ENCODE measurements at places on chromosomes 6 and 20.

DNA sequence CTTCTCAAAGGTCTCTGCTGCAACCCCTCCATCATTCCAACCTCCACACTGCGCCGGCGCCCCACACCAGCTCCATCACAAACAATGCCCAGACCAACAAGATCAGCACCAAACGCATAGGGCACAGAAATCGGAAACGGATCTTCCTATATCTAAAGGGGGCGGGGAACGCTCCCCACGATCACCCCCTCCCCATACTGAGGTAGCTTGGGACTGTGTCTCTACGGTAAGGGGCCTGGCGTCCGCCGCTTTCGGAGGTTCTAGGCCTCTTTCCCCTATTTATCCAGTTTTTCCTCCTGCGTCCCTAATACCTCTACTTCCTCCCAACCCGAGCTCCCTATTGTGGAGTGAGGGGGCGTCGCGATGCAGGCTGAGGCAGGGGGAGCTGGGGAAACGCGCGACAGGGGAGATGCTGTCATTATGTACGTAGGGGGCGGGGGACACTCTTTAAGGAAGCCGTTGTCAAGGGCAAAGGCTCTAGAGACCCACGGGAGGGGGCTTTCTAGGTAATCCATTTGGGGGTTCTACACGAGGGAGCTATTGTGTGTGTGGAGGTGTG lies 909 bp downstream of the DNAAF9 start:
- DNase-seq: peak; percentile 48

DNA sequence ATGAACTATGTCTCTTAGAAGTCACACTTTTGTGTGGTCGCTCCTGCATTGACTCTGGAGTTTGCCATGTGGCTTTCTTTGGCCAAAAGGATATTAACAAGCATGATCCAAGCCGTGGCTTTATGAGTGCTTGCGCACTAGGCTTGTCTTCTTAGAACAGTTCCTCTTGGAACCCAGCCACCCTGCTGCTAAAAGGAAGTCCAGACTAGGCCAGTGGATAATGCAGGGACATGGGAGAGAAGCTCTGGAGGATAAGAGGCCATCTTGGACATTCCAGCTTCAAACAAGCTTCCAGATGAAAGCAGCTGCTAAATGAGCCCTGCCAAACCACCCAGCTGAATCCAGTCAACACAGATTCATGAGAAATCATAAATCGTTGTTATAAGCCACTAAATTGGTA lies 346.4 kb downstream of the CDC5L start:
- DNase-seq: no peak

DNA sequence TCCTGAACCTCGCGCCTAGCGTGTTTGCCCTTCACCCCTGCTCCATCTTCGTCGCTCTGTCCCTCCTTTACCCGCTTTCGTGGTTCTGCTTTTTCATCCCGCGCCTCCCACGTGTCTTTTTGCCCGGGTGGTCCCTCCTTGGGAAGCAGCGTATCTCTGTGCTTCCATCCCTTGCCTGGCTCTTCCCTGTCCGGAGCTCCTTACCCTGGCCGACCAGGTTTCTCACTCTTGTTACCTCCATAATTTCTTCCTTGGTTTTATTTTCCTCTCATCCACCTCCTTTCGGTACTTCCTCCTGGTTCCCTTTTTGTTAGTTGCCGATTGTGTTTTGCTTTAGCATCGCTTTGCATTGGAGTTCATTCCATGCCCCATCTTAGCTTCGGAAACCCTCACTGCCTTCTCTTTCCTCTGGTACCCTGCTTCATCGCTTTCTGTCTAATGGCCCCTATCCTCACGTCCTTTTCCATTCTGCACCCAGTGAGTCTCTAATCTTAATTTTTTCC lies 735 bp downstream of the FAM135A start:
- DNase-seq: peak; percentile 49

- peak; percentile 80 for DNase-seq
These were observed 38.8 kb downstream of the SRC start for GRCh38 chr20:37384683-37385174.

- DNase-seq: no peak
These were observed 31.9 kb upstream of the FABP7 start for GRCh38 chr6:122747573-122747972.

DNA sequence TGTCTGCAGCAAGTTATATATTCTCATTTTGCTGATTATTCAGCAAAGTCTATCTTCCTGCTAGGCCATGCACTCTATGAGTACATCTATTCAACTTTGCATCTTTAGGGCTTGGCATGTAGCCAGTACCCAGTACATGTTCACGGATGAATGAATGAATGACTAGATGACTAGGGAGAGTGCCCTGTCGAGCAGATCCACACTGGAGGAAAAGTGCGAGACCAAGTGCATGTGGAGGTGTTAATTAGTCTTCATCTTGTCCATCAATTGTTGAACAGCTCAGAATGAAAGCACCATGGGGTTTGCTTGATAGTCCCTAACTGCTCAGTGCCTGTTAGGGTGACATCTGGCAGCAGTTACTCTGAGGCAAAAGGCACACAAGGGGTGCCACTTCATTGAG lies 30.4 kb downstream of the TM9SF4 start:
- no peak for DNase-seq

- no peak for DNase-seq
These were observed 421.1 kb downstream of the QKI start for GRCh38 chr6:163835439-163836171.

DNA sequence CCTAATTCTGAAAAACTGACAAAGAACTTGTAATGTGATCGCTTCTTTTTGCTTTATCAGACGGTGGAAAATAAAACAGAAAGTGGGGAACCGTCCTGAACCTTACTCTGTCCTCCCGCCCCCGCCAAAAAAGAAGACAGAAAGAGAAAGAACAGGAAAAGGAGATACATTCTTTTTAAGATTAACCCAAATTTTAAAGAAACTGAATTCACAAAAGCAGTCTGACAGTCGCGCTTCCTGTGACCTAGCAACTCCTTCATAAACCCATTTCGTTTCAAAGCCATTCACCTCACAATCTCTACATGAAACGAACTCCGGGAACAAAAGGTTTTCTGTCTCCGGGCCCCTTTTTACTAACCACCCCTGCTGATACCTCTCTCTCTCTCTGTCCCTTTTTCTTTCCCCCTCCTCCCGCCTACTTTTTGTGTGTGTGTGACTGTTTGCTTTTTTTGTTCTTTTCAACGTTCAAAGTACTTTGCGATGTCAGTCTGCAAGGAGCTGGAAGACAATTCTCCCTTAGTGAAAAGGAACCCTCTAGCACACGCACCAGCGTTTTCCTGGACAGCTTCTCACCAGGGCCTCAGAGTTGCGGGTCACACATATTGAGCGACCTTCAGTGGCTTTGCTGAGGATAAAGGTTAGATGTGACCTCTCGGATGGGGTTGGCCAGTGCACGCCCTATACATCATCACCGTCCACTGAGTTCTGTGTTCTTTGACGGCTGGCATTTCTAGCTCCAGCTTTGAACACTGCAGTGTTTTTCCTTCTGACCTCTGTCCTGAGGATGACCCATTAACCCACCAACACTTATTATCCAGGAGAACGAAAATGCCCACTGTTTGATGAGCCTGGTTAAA lies 530 bp upstream of the NEDD9 start:
- no peak for DNase-seq

GRCh38 chr6:27726619-27727023 lies 185.6 kb downstream of the OR2B2 start:
- no peak for DNase-seq

GRCh38 chr6:29502597-29502996 lies 14.8 kb upstream of the MAS1L start:
- no peak for DNase-seq

DNA sequence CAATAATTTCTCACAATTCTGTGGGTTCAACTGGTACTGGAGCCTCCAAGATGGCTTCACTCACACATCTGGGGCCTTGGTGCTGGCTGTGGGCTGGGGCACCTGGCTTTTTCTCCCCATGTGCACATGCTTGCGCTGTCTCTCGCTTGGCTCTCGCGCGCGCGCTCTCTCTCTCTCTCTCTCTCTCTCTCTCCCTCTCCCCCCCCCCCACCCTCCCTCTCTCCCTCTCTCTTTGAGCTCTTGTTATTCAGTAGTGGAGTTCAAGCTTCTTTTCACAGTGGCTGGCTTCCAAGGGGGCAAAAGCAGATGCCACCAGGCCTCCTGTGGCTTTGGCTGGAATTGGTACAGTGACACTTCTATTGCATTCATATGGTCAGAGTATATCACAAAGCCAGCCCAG lies 10.8 kb upstream of the TBCC start:
- no peak for DNase-seq

- no peak for DNase-seq
These were observed 9.0 kb downstream of the LRP11 start for GRCh38 chr6:149855040-149855654.

- DNase-seq: no peak
These were observed 3.1 kb downstream of the BICRAL start for GRCh38 chr6:42784717-42785498.
